ENCODE measurements at places on chromosomes 7 and 10. TPM values are rescaled to one million over a fixed set of nuclear protein-coding genes. Genes with fewer than 3 reads are reported as not detected.

GRCh38 chr7:144824360-144824759 lies 11.5 kb downstream of the TPK1 start:
- no peaks in the 10 kb centered on the region for H3K36me3 ChIP-seq
- no peaks in the 10 kb centered on the region for H3K27me3 ChIP-seq
- no peak overlapping the region for H3K27ac ChIP-seq
- no peaks in the 10 kb centered on the region for H3K4me1 ChIP-seq
- DNase-seq, result no peak

Gene DEPP1
- 96.6 TPM for total RNA-seq

Gene ADARB2
- 3.6 TPM for total RNA-seq

Gene SHH
- total RNA-seq, result 0.61 TPM

Measured in pancreas (tissue), 10 donors.